ENCODE measurements at places on chromosomes 13 and 19.

DNA sequence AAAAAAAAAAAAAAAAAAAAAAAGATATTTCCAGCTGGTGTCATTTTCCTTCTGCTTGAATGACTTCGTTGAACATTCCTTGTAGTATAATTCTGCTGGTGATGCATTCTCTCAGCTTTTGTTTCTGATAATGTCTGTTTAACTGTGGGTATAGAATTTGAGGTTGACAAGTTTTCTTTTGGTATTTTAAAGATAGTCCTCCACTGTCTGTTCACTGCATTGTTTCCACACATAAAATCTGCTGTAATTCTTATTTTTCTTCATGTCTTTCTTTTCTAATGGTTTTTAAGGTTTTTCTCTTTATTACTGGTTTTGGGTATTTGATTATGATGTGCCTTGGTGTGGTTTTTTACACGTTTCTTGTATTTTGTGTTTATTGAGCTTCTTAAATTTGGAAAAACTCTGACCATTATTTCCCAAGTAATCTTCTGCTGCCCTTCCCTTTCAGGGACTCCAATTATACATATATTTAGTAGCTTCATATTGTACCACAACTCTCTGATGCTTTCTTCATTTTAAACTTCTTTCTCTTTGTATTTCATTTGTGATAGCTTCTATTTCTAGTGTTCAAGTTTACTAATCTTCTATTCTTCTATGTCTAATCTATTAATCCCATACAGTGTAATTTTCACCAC is 6.3 kb downstream of the EEF1AKMT1 start:
- DNase-seq = no peak

DNA sequence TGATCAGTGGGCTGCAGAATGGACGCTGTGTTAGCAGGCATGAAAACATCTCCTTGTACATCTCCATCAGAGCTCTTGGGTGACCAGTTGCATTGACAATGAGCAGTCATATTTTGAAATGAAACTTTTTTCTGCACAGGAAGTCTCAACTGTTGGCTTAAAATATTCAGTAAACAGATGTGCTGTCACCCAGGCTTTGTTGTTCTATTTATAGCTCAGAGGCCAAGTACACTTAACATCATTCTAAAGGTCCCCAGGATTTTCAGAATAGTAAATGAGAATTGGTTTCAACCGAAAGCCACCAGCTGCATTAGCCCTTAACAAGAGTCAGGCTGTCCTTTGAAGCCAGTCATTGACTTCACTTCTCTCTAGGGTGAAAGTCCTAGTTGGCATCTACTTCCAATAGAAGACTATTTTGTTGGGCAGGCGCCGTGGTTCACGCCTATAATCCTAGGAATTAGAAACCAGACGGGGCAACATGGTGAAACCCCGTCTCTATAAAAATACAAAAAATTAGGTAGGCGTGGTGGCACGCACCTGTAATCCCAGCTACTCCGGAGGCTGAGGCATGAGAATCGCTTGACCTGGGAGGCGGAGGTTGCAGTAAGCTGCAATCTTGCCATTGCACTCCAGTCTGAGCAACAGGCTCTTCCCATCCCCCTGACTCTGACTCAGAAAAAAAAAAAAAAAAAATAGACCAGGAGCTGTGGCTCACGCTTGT is 7.9 kb upstream of the PDE4A start:
- no peak for DNase-seq

- peak; percentile 19 for DNase-seq
These were observed 5.1 kb downstream of the ZNF784 start for GRCh38 chr19:55619286-55619685.

GRCh38 chr13:27372896-27373295 is 51.5 kb upstream of the GTF3A start:
- DNase-seq = no peak

GRCh38 chr19:19943848-19944582 is 43.3 kb downstream of the ZNF93 start:
- no peak for DNase-seq

DNA sequence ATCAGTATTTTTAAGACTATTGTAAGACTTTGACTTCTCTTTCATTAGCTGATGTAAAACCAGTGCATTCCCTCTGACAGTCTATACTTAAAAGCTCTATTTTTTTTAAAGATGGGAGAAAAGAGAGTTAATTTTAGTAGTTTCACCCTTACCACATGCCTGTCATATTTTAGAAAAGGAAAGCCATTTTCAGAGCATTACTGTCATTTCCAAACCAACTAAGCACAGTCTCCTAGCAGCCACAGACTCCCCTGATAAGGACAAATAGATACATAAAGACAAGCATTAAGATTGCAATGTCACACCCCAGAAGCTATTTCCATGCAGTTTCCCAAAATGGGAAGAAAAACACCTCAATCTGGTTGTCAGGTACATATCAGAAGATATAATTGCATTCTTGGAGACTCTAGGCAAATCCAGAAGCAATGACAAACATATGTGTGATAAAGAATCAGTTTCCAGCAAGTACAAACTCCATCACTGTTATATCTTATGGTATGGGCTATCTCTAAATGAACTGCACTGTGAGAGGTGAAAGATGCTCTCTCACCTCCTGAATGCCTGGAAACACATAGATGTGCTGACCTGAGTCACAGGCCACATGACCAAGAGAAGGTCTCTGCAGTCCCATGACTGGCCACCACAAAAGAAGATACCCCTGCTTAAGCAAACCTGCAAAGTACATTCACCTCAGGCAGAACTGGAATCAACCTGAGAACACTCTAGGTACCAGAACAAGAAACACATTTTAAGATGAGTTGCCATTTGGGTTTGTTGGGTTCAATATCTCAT is 303.3 kb downstream of the POU4F1 start:
- DNase-seq = no peak

DNA sequence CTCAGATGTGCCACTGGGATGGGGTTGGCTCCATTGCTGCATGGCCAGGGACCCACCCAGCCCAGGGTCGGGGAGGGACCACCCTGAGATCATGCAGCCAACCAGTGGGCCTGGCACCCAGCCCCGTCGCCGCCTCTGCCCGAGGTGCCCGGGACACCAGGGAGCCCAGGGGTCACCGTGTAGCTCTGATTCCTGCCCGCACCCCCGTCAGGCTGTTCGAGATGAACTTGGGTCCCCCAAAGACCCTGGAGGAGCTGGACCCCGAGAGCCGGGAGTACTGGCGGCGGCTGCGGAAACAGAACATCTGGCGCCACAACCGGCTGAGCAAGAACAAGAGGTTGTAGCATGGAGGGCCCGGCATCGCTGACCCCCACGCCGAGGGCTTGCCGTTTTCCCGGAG is 4.6 kb downstream of the MRPL54 start:
- no peak for DNase-seq

- DNase-seq = no peak
These were observed 870 bp downstream of the SPIB start for GRCh38 chr19:50419580-50420035.

GRCh38 chr19:15159251-15159650 is 41.5 kb downstream of the NOTCH3 start:
- peak; percentile 15 for DNase-seq

- peak; percentile 42 for DNase-seq
These were observed 20.7 kb downstream of the POMP start for GRCh38 chr13:28679628-28680027.

- peak; percentile 19 for DNase-seq
These were observed at the start of gene KLK13 for GRCh38 chr19:51064534-51065220. Gene KLK13 (minus strand): TSS chr19:51065092. CDS start chr19:51065067, 25 bp downstream.

- DNase-seq = peak; percentile 76
These were observed 22.3 kb downstream of the CEBPG start for GRCh38 chr19:33395561-33396550.

- DNase-seq = no peak
These were observed 1320.5 kb downstream of the UQCRFS1 start for GRCh38 chr19:27892500-27892899.

- no peak for DNase-seq
These were observed 640.8 kb downstream of the TBC1D4 start for GRCh38 chr13:74841123-74841522.

GRCh38 chr13:40109351-40109844 is 453.9 kb downstream of the COG6 start:
- DNase-seq = peak; percentile 94

GRCh38 chr13:90839061-90839460 is 508.4 kb upstream of the MIR17HG start:
- DNase-seq = no peak

DNA sequence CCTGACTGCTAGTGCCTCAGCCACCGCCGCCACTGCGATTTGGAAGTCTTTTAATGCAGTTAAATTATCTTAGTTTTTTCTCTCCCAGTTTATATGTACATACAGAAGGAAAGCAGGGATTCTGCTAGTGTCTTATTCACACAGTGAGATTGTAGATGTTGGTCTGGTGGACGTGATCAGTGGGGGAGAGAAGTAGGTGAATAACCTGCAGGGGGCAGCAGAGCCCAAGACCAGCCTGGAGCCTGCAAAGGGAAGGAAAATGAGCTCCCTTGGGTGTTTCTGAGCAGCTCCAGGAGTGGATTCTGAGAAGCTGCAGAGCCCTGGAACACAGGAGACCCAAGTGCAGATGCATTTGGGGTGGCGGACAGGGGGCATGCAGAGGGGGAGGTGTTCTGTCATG is 26.3 kb downstream of the ZNF844 start:
- DNase-seq = peak; percentile 75

DNA sequence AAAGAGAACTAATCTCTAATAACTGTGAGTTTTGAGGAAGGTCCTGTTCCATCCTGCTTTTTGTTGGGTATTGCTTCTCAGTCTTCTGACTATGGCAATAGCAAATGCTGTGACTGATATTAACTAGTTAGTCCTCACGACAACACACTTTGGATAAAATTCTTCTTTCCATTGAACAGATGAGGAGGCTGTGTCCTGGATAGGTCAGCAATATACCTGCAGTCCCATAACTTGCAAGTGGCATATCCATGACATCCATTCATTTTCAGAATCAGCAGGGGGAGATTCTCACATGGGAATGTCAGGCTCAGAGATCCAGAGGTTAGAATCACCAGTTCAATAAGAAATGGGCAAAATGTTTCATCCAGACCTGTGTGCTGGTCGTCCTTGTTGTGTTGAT is 7.4 kb downstream of the ZNF554 start:
- DNase-seq = no peak

- peak; percentile 81 for DNase-seq
These were observed 78.4 kb downstream of the DPF1 start for GRCh38 chr19:38145623-38146022.

DNA sequence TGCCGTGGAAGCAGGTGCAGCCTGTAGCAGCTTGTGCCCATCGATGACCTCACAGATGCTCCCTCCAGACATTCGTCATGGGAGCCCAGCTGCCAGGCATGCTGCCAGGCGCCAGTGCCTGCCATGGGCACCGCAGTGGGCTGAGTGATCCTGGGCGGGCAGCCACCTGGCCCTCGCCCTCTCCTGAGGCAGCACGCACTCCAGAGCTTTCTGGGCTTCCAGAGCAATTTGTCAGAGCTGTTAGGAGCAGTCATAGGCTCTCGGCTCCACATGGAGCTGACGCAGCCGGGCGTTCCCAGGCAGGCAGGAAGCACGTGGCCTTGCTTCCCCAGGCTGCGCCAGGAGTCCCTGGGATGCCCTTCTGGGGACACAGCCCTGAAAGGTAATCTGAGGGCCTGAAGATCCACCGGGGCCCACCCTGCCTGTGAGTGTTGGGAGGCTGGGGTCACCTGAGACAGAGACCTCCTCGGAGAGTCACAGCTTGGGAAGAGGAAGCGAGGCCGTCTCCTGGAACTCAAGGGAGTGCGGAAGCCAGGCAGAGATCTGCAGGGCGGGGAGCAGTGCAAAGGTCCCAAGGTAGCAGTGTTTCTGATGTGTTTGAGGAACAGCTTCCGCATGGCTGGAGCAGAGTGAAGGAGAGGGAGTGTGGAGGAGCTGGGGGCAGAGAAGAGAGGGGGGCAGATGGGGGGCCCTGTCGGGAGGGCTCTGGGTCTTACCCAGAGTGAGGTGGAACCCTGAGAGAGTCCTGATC is 50.6 kb downstream of the DPF1 start:
- DNase-seq = no peak

- DNase-seq = no peak
These were observed 16.9 kb downstream of the MED26 start for GRCh38 chr19:16611121-16611520.

- DNase-seq = no peak
These were observed 6.9 kb downstream of the ZNF787 start for GRCh38 chr19:56114051-56114777.

DNA sequence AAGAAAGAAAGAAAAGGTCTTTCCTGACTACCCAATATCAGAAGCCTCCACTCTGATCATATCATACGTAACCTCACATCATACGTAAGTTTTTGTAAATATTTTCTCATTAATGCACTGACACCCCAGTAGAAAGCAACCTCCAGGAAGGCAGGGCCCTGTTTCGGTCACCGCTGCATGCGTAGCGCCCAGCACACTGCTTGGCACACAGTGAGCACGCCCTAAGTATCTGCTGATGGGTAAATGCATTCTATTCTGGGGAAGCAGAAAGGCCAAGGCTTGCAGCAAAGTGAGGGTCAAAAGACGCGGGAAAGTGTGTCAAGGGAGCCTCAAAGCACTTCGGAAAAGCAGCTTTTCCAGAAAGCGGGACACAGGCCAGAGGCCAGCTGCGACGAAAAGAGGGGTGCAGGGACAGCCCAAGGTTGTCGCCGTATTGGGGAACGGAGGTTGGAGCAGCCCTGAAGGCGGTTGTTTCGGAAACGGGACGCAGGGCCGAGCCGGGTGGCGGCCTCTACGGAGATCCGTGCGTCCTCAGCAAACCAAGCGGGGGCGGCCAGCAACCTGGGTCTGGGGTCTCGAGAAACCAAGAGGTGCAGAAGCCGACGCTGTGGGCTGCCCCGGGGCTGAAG is 463 bp downstream of the SUGP1 start:
- no peak for DNase-seq

- DNase-seq = peak; percentile 62
These were observed 229.4 kb downstream of the NDFIP2 start for GRCh38 chr13:79710376-79710775.

GRCh38 chr13:76461484-76461883 is 424.7 kb downstream of the KCTD12 start:
- no peak for DNase-seq

DNA sequence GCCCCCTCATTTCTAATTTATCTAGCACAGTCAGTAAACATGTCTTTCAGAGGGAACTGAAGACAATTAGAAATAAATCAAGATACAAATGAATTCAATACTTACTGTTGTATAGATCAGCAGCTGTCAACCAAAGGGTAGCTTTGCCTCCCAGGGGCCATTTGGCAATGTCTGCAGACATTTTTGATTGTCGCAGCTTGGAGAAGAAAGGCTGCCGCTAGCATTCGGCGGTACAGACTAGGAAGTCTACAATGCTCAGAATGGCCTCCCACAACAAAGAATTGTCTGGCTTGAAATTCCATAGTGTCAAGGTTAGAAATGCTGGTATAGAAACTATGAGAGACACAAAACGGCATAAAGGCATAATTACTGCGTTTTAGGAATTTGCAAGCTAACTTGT is 91.6 kb downstream of the RGCC start:
- no peak for DNase-seq

GRCh38 chr13:110830331-110830730 is 84.5 kb downstream of the ANKRD10 start:
- no peak for DNase-seq

DNA sequence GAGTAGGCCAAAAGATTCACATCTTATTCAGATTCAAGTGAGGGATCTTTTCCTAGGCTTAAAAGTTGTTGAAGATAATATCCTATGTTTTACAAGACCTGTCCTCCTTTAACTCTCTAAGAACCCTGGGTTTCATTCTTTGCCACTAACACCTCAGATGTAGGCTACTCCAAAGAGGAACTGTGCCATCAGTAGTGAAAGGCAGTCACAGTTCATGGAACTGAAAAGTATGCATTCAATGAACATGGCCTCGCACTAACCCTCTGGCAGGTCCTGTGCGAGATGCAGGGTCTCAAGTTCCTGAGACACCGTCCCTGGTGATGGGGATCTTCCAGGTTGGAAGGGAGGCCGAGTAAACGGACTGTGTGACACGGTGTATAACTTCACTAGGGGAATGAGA is 4.3 kb downstream of the LGALS14 start:
- no peak for DNase-seq
